ENCODE measurements at places on chromosomes 3 and 15.

- no peak for DNase-seq
Observed at GRCh38 chr15:33198541-33198940, 4.0 kb upstream of the FMN1 start.

DNA sequence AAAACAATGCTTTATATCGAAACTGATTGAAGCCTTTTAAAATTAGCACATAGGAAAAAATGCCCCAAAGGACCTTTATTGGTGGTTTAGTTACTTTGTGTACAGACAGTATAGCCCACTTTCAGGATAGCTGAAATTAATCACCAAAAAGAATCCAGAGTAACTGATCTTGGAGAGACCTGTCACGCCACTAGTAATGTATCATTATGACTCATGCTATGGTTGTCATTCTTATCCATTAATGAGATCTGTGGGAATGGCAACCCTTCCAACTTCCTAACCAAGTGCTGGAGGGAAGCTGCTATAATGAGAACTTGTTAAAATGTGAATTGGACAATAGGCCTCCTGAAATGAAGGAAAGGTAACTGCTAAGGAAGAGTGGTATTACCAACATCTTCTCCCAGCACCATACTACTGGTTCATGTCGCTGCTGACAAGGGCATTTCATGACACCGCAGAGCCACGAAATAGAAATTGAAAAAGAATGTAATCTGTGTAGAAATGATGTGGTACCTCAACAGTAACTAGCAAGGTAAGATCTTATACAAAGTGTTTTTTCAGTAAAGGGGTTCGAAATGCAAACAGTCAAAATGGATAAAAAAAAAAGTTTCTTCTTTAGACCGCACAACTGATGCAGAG, 7.1 kb upstream of the EMC4 start:
- DNase-seq = no peak

GRCh38 chr15:75928680-75929608, 25.3 kb downstream of the FBXO22 start:
- no peak for DNase-seq

DNA sequence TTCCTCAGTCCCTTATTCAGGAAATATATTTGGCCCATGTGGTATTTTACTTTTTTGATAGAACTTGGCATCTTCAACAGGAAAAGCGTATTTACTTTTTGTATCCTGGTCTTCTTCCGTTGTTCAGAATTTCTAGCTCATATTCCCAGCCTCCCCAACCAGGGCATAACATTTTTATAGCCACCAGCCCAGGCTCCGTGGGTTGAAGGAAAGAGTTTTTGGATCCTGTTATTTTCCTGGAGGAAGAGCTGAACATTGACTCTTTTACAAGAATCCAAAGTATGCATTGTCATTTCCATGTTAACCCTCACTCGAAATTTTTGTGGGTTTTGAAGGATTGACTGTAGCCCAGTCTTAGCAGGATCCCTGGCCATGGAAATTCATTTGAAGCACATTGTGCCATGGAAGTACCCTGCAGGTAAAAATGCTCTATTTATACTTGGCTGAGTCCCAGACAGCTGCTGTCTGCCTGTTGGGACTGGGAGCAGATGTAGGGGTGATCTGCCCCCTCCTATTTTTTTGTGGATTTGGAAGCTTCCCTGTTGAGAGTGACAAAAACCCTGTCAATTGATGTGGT, 98.8 kb downstream of the AKAP13 start:
- DNase-seq = no peak

GRCh38 chr3:105436687-105437086, 70.0 kb downstream of the ALCAM start:
- no peak for DNase-seq

DNA sequence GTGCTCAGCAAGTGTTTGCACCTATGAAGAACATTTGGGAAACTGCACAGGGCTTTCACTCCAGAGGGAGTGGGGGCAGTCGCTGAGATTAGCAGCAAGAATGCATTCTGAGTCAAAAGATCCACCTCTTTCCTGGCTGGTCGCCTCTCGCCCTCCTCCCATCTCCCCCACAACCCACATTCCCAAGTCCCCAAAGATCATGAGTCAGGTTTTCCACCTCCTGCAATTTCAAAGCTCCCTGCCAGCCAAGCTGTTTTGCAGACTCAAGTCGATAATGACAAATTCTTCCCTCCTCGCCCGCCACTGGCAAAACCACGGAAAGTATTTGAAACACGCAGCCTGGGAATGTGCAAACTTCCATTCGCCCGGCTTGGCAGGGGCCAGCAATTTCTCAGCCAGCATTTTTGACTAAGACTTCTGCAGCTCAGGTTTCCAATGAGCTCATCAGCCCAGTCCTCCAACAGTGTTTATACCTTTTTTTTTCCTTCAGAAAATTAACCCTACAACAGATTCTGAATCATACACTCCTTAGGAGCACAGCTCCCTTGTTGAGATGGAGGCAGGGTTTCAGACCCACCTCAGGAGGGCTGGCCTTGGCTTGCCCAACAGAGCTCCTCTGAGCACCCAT, 181.4 kb downstream of the SMAD6 start:
- DNase-seq = no peak

- no peak for DNase-seq
Observed at GRCh38 chr3:38311941-38312340, 29.8 kb downstream of the SLC22A14 start.

GRCh38 chr3:43087249-43087776, 18.6 kb downstream of the POMGNT2 start:
- DNase-seq = no peak

DNA sequence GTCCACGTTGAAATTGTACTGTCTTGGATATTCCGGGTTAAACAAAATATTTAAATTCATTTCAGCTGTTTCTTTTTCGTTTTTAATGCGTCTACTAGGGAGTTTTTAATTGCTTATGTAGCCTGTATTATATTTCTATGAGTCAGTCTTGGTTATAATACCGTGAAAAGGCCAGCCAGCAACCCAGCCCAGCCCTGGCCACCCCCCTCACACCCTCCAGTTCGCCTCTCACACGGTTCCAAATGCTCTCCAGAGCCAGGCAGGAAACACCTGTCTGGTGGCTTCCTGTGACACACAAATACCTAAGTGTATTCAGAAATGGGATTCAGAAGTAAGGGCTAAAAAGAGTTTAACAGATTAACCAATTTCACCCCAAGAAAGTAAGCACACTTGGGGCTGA, 4.4 kb downstream of the SH3BP5 start:
- DNase-seq = no peak

- DNase-seq = no peak
Observed at GRCh38 chr3:77667901-77668300, 628.0 kb downstream of the ROBO2 start.

DNA sequence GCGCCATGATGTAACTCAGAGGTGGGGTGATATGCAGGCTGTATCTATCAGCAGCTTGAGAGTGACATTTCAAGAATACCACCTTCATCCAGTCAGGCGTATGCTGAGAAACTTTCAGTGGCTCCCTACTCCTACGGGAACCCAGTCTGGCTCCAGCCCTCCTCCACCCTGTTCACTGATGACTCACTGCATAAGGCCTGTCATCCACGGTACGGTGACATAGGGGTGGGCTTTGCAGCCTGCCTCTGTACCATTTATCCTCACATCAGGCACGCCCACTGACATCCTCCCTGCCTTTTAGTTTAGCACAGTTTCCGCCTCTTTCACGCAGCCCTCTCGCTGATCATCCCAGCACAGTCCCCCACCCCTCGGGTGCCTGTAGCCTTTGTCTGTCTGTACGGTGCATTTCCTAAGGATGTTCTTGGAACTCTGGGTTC, 11.7 kb downstream of the PXYLP1 start:
- DNase-seq = peak; percentile 27

- no peak for DNase-seq
Observed at GRCh38 chr15:99131441-99132023, 26.7 kb downstream of the SYNM start.

DNA sequence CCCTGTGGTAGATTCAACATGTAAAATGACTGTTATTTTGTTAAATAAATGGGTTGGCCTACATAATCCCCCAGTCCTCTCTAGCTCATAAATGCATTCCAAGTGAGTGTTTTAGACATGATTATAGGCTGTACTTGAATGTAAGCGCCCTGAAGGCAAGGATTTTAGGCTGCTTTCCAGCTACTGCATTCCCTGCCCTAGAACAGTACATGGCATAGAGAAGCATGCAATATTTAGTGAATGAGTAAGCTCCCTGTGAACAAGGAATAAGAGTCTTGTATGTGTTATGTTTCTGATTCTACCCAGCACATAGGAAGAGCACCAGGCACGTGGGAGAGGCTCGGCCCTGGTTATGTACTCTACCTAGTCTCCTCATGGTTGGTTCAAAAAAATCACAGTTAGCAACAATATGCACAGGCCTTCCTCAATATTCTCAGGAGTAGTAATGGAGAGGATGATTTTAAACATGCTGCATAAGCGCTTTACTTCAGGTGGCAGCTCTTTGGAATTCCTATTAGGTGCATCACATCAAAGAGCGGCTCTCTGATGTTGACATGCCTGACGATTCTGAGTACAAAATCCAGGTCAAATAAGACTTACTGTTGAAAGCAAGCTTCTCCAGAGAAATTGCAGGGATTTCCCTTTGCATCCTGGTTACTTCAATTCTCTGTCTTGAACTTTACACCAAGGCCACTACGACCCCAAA, 456.6 kb downstream of the MAGI1 start:
- DNase-seq = no peak

DNA sequence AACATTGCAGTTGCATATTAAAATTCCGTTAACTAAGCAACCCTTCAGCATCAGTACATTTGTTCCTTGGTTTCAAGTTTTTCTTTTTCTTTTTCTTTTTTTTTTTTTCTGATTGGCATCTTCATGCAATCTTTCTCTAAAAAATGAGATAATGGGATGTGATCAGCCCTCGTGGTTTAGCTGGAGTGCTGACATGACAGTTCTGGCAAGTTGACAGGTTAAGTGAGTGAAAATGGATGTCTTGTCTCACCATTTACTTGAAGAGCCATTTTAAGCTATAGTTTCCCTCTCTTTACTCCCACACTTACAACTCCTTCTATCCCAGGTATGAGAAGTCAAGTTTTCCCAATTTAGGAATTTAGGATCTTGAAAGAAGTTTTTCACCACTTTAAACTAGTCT, 495.2 kb downstream of the ROBO2 start:
- DNase-seq = no peak

GRCh38 chr15:78035321-78035751, 42.2 kb downstream of the TBC1D2B start:
- DNase-seq = no peak

GRCh38 chr3:73695841-73696240, 71.1 kb upstream of the PDZRN3 start:
- no peak for DNase-seq

DNA sequence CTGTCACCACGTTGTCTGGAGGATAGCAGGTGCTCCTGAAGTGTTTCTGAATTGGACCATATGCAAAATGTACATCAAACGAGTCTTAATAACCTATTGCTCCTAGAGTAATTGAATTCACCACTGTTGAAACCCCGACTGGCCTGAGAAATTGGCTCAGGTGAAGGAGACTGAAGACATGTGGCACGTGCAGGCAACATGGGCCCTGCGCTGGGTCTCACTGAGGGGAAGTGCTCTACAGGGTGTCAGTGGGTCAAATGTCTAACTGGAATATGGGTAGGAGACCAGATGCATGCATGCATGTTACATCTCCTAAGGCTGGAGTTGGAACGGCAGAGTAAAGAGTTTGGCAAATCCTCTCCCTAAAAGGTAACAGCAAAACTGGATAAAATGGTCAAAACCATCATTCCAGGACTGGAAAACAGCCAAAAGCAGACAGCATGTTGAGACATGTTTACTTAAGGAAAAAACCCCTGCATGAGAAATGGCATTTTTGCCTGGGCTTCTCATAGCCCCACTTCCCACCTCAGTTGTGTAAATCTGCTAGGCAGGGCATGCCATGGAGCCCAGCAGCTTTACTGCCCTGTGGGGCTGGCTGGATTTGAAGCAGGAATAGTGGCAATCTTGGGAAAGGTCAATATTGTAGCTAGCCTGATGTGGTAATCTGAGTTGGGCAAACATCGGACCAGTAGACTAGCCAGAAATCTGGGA, 131.3 kb downstream of the TJP1 start:
- no peak for DNase-seq

GRCh38 chr3:17936736-17937480, 194.5 kb upstream of the TBC1D5 start:
- DNase-seq = no peak

- DNase-seq = no peak
Observed at GRCh38 chr3:51709004-51709420, 2.1 kb downstream of the GRM2 start.

DNA sequence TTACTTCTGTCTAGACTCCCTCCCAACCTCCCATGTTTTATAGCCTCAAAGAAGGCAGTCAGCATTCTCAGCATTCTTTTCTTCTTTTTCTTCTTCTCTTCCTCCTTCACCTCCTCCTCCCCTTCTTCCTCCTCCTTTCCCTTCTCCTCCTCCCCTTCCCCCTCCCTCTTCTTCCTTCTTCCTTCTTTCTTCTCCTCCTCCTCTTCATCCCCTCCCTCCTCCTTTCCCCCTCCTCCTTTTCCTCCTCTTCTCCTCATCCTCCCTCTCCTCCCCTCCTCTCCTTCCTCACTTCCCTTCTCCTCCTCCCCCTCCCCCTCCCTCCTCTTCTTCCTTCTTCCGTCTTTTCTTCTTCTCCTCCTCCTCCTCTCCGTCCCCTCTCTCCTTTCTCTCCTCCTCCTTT, 3.6 kb upstream of the LPCAT4 start:
- no peak for DNase-seq

DNA sequence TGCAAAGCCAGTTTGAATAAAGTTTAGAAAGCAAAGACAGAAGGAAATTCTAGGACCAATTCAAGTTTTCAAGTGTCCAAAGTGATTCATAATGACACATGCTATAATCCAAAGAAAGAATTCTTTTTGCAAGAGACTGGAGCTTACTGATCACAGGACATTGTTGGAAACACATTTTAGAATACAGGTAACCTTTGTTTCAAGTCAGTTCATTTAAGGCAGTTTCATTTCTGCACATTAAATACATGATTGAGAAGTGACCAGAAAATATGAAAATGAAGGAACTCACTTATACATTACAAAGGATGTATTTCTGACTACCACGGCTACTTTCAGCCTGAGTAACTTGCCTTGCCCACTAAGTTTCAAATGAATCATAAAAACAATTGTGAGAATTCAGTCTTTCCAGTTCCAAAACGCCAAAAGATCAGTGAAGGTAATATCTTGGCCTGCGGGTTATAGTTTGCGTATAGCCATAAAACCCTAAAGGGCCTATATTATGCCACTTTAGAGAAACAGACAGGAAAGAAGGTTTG, 48.7 kb downstream of the PRICKLE2 start:
- DNase-seq = no peak

DNA sequence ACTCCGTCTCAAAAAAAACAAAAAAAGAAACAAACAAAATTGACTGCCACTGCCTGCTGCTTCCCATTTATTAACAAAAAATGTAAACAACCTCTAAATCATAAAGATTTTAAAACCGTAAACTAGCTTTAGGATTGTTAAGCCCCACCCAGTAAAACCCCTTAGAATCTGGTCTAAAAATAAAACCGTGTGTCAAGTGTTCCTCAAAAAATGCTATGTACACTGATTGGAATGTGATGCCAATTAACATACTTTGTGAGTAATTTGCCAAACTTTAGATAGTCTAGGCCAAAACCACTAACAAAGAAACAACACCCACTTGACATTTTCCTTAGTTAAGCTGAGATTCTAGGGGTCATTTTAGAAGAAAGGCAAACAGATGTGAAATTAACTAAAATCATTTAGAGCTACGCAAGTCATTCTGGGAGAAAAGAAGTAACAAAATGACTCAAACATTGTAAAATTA, 5.3 kb downstream of the RAF1 start:
- DNase-seq = no peak

- DNase-seq = no peak
Observed at GRCh38 chr3:50862221-50862620, 187.5 kb downstream of the DOCK3 start.

- no peak for DNase-seq
Observed at GRCh38 chr3:43223670-43224364, 62.5 kb upstream of the SNRK start.

- no peak for DNase-seq
Observed at GRCh38 chr3:143170074-143170473, 50.5 kb downstream of the CHST2 start.
